Right ventricle myocardium superior (tissue), 1 donor: ENCODE measurements at places on chromosomes 5 and 9.

GRCh38 chr5:134889335-134889734 is 15.2 kb downstream of the TXNDC15 start:
- no peak for DNase-seq

GRCh38 chr9:75086541-75087288 is 1.2 kb downstream of the NMRK1 start:
- peak; percentile 55 for DNase-seq

DNA sequence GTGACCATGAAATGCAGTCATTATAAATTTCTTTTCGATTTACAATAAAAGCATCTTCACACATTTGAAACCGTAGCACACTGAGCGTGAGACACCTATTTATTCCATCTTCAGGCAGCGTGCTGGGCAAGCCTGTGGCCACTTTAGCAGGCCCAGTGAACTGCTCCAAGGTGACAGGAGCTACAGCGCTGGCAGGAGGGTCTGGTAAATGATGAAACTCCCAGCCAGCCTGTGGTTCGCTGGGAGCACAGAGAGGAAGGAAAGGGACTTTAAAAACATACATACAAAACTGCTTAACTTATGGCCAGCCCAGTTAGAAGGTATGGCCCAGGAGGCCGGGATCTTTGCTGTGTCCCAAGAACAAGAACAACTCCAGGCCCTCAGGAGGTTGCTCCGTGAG is 5.1 kb downstream of the RAPGEF1 start:
- no peak for DNase-seq

- DNase-seq, result no peak
Measured at GRCh38 chr5:6755519-6755918, 42.3 kb downstream of the TENT4A start.

DNA sequence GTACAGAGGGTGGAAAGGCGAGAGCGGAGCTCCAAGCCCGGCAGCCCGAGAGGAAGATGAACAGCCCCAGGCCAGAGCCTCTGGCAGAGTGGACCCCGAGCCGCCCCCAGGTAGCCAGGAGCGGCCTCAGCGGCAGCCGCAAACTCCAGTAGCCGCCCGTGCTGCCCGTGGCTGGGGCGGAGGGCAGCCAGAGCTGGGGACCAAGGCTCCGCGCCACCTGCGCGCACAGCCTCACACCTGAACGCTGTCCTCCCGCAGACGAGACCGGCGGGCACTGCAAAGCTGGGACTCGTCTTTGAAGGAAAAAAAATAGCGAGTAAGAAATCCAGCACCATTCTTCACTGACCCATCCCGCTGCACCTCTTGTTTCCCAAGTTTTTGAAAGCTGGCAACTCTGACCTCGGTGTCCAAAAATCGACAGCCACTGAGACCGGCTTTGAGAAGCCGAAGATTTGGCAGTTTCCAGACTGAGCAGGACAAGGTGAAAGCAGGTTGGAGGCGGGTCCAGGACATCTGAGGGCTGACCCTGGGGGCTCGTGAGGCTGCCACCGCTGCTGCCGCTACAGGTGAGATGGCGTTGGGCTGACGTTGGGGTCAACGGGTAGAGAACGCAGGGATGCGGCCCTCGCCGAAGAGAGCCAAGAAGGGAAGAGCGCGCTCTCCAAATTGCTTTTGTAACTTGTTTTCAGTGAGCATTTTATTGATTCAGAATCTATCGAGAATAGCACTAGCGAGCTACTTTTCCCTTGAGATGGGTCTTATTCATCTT is at the start of gene PTGER4:
PTGER4 (plus strand) TSS at position 3 of the 769 bp plus-strand sequence. CDS start 1,079 bp downstream, outside the sequence.
- DNase-seq, result peak; percentile 50

DNA sequence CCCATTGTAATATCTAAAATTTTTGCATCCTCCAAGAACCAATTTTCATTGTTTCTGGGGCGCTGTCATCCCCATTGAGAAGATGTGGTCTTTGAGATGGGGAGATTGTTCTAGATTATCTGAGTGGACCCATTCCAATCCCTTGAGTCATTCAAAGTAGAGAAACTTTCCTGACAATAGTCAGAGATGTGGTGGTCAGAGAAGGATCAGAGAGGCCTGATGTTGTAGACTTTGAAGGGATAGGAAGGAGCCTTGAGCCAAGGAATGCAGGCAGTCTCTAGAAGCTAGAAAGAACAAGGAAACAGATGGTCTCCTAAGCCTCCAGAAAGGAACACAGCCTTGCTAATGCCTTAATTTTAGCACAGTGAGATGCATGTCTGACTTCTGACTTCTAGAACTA is 80.4 kb downstream of the TEK start:
- DNase-seq, result no peak

GRCh38 chr9:93612796-93613154 is 36.4 kb downstream of the PHF2 start:
- DNase-seq, result no peak
